ENCODE measurements at places on chromosomes 4 and X.

GRCh38 chr4:23891064-23891421 lies 1.2 kb upstream of the PPARGC1A start:
- DNase-seq, result no peak

DNA sequence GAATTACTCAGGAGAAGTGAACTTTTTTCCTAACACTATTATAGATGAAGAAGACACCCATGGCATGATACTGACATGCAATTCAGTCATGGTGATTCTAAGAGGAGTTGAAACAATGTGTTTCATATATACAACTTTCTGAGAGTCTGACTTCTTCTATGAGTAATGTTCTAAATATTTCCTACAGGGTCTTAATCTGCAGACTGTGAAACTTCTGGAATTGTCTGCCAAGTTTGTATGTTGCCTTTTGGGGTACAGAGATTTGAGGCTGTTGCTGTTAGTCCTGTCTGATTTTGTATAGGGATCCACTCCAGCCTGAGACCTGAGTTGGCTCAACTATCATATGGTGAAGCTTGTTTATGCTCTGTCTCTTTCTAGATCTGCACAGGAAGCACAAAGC lies 160.6 kb upstream of the GATB start:
- DNase-seq, result no peak

DNA sequence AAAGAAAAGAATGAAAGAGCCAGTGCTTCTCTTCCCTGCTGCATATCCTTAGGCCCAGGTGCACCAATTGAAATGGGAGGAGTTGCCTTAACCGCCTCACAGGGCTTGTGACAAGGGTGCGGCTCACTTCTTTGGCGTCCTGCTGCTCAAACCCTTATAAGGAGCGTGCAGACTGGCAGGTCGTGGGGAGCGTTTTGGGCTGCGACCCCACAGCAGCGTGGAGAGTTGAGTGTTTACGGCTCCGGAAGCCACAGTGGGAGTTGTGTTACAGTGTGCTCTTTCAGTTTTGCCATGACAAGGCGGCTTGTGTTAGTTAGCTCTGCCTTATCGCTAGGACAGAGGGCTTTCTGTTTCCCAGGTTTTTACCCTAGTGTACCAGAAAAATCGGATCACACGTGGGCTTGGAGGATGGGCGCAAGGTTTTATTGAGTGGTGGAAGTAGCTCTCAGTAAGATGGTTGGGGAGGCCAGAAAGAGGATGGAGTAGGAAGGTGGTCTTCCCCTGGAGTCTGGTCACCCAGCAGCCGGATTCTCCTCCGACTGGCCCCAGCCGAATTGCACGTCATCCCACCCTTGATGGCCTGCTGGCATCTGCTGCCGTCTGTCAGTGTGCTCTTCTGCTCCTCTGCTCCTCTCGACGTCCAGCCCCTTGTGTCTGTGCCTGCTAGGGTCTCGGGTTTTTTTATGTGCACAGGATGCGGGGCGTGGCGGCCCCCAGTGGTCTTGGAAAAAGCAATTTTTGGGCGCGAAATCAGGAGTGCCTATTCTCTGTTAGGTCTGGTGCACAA lies 718.9 kb downstream of the ARAP2 start:
- DNase-seq, result no peak

DNA sequence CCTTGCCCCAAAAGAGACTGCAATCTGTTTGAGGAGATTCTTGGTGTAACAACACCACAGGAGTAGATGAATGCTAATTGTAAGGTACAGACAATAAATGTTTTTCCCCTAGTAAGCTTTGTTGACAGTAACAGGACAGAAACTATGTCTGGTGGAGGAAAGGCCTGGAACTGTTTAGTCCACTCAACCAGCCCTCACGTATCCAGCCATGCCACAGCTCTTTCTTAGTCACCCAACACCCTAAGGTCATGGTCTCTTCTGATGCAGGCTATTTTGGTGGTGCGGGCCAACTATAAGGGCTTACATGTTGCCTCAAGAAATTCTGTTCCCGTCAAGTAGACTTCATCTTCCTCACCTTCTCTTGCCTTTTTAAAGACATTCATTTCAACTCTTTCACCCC lies 75.9 kb upstream of the GAB1 start:
- no peak for DNase-seq

DNA sequence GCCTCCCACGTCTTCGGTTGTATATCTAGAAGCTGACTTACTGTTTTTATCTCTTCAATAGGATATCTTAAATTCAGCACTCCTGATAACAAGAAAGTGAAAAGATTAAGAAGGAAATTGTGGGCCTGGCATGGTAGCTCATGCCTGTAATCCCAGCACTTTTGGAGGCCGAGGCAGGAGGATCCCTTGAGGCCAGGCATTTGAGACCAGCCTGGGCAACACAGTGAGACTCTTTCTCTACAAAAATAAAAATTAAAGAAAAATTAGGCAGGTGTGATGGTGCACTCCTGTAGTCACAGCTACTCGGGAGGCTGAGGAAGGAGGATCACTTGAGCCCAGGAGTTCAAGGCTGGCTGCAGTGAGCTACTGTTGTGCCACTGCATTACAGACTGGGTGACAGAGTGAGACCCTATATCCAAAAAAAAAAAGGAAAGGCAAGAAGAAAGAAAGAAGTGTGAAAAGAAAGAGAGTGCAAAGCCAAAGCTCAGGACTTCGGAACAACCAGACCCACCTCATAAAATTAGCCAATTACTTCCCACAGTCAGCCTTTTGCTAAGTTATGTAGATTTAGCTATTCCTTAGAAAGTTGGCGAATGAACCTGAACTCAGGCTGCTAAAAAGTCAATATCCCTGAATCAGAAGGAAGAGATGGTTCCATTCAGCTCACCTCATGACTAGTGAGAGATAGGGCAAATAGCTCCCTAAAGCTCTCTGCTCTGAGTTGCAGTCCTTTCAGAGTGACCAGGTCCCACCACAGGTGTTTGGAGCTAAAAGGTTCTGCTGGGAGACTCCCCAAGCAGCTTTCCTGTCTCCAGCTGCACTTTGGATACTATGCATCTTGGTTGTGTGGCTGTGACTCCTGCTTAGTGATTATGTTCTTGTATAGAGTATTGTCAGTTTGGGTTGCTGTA lies 9.2 kb downstream of the FGG start:
- DNase-seq, result no peak

DNA sequence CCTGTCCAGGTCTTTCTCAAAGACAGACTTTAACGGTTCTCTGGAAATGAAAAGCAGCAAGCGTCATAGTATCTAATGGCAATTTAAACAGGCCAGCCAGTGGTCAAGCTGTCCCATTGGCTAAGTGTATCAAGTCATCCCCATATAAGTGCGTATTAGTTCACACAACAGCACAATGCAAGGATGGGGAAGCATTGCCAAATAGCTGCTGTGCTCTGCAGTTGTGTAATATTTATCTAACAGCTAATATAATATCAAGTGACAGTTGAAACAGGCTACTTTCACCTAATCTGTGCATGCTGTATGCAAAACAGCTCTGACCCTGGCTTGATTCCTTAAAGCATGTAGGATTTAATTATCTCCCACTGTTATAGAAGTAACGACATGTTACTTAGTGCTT lies 134.8 kb upstream of the PPARGC1A start:
- DNase-seq, result peak; percentile 45

DNA sequence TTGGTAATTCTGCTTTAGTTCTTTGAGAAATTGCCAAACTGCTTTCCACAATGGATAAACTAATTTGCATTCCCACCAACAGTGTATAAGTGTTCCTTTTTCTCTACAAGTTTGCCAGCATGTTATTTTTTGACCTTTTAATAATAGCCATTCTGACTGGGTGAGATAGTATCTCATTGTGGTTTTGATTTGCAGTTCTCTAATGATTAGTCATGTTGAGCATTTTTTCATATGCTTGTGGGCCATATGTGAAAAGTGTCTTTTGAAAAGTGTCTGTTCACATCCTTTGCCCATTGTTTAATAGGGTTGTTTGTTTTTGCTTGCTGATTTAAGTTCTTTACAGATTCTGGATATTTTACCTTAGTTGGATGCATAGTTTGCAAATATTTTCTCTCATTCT lies 25.9 kb downstream of the ENPEP start:
- no peak for DNase-seq

GRCh38 chr4:13246107-13246506 lies 238.0 kb downstream of the RAB28 start:
- DNase-seq, result no peak

DNA sequence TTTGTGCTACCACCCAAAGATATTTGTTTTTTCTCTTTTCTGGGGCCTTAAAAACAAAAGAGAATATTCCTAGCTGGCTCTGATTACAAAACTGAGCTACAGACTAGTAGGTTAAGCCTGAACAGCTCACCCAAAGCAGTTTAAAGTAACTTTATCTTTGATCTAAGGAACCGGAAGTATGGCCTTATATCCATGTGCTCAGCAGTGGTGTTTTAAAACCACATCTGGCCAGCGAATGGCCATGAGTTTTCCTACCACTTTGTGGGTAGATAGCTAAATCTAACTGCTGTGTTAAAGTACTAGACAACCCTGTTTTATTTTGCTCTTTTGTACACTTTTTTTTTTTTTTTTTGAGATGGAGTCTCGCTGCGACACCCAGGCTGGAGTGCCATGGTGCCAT lies 24.6 kb downstream of the ADGRG4 start:
- DNase-seq, result no peak

DNA sequence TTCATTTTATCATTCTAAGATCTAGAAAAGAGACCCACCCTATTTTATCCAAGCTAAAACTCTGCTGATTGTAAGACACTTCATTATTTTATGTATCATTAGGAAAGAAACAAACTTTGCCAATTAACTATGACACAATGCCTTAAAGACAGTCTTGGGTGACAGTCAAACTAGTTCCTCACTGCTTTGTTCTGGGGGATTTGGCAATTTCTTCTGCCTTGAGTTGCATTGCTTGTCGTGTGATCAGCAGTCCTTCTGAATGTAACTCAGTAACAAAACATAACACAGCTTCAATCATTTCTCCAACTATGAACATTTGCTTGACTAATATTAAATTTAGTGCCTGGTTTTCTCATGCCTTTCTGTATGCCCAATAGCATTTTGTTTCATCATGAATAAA lies 577.9 kb upstream of the DIPK2B start:
- no peak for DNase-seq

DNA sequence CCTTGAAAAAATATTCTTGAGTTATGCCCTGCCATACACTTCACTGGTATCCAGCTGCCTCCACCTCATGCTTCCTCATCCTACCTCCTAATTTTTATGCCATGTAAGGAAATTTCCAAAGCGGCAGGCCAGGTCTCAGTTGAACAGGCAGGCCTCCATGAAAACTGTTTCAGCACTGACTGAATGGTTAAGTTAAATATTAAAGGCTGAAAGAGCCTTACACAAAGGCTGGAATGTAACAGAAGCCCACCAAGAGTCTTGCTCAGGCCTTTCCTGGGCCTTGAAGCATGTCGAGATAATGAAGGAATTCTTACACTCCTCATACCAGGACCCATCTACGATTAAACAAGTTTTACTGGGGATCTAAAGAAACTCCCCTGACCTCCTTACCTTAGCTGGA lies 359.6 kb upstream of the NOCT start:
- DNase-seq, result no peak

GRCh38 chr4:183411291-183411861 lies 33.1 kb upstream of the CDKN2AIP start:
- no peak for DNase-seq

GRCh38 chr4:79207281-79207680 lies 118.6 kb downstream of the NAA11 start:
- DNase-seq, result no peak

GRCh38 chr4:153901220-153901619 lies 112.3 kb upstream of the SFRP2 start:
- DNase-seq, result no peak

DNA sequence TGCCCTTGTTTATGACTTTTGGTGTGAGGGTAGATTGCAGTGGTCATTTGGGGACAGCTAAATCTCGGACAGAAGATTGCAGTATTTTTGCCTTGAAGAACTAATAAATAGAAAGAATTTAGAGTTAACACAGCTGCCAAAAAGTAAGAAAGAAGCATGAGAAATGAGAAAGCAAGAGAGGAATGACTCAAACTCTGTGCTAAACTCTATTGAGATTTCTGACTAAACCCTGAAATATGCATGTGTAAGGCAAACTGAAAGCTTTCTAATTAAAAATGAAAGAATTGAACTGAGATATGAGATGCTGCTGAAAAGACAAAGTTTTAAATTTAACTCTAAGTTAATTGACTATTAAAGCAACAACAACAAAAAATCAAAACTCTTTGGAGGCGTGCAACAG lies 791.3 kb downstream of the RAB28 start:
- DNase-seq, result no peak

- DNase-seq, result no peak
Observed at GRCh38 chr4:174808836-174809235, 20.2 kb downstream of the GLRA3 start.

DNA sequence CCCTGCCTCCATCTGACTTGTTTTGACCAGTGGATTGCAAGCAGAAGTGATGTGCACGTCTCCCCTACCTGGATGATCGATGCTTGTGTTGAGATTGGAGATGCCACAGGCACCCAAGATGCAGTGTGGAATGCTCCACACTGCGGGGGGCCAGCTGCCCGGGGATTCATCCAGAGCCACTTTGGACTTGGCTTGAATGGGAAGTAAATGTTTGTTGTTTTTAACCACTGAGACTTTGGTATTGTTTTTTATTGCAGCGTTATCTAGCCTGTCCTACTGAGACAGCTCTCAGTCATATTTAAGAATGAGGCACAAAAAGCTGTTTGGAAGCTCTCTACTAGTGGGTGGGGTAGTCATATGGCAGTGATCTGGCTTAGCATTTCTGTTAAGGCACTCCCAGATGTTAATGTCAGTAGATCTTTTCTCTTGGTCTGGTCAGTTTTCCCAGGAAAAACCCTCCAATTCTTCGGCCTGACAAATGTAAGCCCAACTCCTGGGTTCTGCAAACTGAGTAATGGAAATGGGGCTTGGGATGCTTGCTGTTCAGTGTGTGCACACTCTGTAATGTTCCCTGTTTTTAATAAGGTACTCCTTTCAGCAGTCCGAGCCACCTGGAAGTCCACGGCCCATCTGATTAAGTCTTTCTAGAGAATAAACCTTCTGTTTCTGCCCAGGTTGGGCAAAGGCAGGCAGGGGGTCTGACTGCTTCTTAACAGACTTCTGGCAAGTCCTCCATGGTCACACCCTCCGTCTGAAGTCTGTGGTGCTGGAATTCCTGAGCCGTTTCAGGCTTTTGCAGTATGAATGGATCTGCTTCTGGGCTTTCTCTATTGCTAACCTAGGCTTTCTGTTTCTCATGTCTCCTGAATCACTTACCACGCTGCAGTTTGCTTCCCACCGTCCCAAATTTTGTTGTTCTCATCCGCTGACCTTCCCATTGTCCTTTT lies 74.8 kb downstream of the WWC2 start:
- DNase-seq, result no peak

- no peak for DNase-seq
Observed at GRCh38 chr4:6523251-6523650, 50.8 kb upstream of the PPP2R2C start.

Data from fibroblast of the conjunctiva (primary cell).